ENCODE measurements at places on chromosomes 13 and 19. TPM values are rescaled to one million over a fixed set of nuclear protein-coding genes. Genes with fewer than 3 reads are reported as not detected.

Gene ZNF763
- total RNA-seq = 6.1 TPM

Gene TUBB4A
- total RNA-seq = 2.5 TPM

Gene ZNF865
- total RNA-seq = 2.1 TPM

Gene ZNF534
- total RNA-seq = 0.74 TPM

Gene CBARP
- 0.53 TPM for total RNA-seq

Gene GAPDHS
- total RNA-seq = not detected

Gene ZNF30
- total RNA-seq = 5.2 TPM

Gene TRPC4
- 3.8 TPM for total RNA-seq

Gene CCDC8
- 42.6 TPM for total RNA-seq

Gene C1QTNF9
- 1.3 TPM for total RNA-seq

Gene ZNF540
- 6.1 TPM for total RNA-seq

Gene CCDC169
- total RNA-seq = 7.0 TPM

Gene RNF17
- total RNA-seq = not detected

Gene EDNRB
- total RNA-seq = 110 TPM

Gene CEACAM3
- not detected for total RNA-seq

Gene GYS1
- 33.3 TPM for total RNA-seq

Gene ZNF723
- total RNA-seq = not detected

Gene KLK10
- total RNA-seq = not detected

Gene LILRB1
- 1.3 TPM for total RNA-seq

Gene ZSWIM4
- total RNA-seq = 2.5 TPM

Gene WDR62
- total RNA-seq = 2.3 TPM

Gene GJA3
- total RNA-seq = 0.21 TPM

Gene ZFP36
- total RNA-seq = 13.0 TPM

Gene HSPB6
- 25.4 TPM for total RNA-seq

Gene ZNF414
- total RNA-seq = 4.6 TPM

Gene LGALS13
- not detected for total RNA-seq

Gene ZNF208
- 1.1 TPM for total RNA-seq

Gene CABP5
- total RNA-seq = not detected

Gene IGLON5
- total RNA-seq = 0.21 TPM

Gene UPK1A
- 89.8 TPM for total RNA-seq

Gene CGB1
- not detected for total RNA-seq

Gene NLRP5
- not detected for total RNA-seq

Gene FCER2
- total RNA-seq = 0.21 TPM

Gene LILRB3
- 2.9 TPM for total RNA-seq

Gene ZNF625
- total RNA-seq = 26.9 TPM

Gene C19orf53
- total RNA-seq = 22.6 TPM

Gene OR10H1
- 0.05 TPM for total RNA-seq

Gene CRYL1
- total RNA-seq = 18.8 TPM

Gene HCN2
- total RNA-seq = 0.26 TPM

Gene ZNF560
- 0.21 TPM for total RNA-seq

Gene EFNA2
- total RNA-seq = 0.32 TPM

Gene FGF22
- total RNA-seq = not detected

Gene SHANK1
- 4.3 TPM for total RNA-seq

Gene SIGLEC5
- 0.32 TPM for total RNA-seq

Gene SBK2
- not detected for total RNA-seq

Gene KIR2DL1
- total RNA-seq = not detected

Gene ARRDC5
- 0.26 TPM for total RNA-seq

Gene GJB6
- 5.9 TPM for total RNA-seq

Gene CLEC17A
- total RNA-seq = 0.21 TPM

Gene KLK14
- total RNA-seq = not detected

Gene PDE4C
- total RNA-seq = 1.7 TPM

Gene PLPPR3
- 2.1 TPM for total RNA-seq

Gene C19orf67
- not detected for total RNA-seq

Gene KIR2DL4
- not detected for total RNA-seq

Gene MAP3K10
- total RNA-seq = 4.1 TPM
